ENCODE measurements at places on chromosomes 7 and 10.

DNA sequence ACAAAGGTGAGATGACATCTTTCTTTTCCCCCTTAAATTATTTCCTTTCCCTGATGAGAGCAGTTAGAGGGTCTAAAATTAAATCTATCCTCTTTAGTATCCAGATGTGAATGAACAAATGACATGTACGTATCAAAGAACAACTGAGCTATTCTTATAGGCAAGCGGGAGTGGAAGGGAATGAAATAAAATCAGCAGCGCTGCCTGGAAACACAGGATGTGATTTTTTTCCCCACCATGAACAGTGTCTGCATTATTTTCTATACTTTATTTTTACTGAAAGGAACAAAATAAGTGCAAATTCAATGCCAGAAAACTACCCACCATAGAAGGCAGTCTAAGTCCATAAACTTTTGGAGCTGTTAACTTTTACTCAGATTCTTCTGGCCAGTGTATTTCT is 40.6 kb downstream of the SLC26A4 start:
- DNase-seq: no peak

DNA sequence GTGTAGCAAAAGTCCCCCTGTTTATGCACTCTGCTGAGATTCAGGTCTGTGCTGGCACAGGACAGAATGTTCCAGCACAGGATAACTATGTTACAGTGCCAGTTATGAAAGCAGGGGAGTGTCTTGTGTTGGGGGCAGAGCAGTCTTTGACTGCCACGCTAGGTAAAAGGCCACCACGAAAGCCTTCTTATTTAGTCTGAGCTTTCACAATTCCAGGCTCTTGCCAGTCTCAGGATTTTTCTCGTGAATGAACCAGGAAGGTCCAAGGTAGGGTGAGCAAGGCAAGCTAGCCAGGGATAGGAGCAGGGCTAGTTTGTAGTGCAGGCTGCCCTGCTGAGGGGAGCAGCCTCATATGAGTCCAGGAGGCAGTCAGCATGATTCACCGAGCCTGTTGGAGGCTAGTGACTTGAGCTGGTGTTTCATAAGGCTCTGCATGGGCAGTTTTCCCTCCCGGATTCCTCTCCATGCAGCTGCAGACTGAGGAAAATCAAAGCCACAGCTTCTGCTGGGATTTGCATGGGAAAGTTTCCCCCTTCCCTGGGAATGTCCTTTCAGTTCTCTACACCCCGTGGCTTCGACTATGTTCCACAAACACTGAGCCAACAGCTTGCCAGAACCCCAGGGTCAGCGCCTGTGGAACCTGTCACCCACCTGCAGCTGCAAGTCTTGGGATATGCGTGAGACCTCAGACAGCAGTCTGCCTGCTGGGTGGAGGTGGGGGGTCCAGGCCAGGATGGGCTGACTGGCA is 112.3 kb downstream of the JCAD start:
- DNase-seq: peak; percentile 33

GRCh38 chr7:133433165-133433812 is 180.4 kb downstream of the EXOC4 start:
- no peak for DNase-seq

- peak; percentile 51 for DNase-seq
Observed at GRCh38 chr10:128915630-128916029, 551.4 kb upstream of the MGMT start.

DNA sequence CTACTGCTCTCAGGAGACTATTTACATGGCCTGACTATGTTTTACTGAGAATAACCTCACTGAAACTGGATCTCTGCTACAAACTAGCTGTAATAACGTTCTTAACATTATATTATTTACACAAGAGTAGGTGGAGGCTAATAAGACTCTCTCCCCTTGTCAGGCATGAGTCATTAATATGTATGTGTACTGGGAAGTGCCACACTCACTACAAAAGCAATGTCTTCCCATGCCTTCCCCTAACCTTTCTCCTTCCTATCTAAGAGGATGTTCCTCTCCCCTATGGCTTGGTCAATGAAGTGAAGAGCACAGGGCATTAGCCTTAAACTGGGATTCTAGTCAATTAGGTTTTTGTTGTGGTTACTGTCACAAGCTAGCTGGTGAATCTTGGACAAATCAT is 147.9 kb downstream of the DGKB start:
- no peak for DNase-seq

- DNase-seq: no peak
Observed at GRCh38 chr7:85135977-85136376, 50.9 kb downstream of the SEMA3D start.
